Posterior vena cava (tissue), 2 donors: ENCODE measurements at places on chromosomes 11 and 22. TPM values are rescaled to one million over a fixed set of nuclear protein-coding genes. Genes with fewer than 3 reads are reported as not detected.

Gene CRYBB3
- not detected for total RNA-seq

Gene CRYBB1
- total RNA-seq, result 1.7 TPM

- no peak for DNase-seq
These were observed 110.2 kb downstream of the ST3GAL4 start for GRCh38 chr11:126465573-126466188.

GRCh38 chr11:102155676-102156075 lies 45.4 kb downstream of the YAP1 start:
- no peak for DNase-seq

DNA sequence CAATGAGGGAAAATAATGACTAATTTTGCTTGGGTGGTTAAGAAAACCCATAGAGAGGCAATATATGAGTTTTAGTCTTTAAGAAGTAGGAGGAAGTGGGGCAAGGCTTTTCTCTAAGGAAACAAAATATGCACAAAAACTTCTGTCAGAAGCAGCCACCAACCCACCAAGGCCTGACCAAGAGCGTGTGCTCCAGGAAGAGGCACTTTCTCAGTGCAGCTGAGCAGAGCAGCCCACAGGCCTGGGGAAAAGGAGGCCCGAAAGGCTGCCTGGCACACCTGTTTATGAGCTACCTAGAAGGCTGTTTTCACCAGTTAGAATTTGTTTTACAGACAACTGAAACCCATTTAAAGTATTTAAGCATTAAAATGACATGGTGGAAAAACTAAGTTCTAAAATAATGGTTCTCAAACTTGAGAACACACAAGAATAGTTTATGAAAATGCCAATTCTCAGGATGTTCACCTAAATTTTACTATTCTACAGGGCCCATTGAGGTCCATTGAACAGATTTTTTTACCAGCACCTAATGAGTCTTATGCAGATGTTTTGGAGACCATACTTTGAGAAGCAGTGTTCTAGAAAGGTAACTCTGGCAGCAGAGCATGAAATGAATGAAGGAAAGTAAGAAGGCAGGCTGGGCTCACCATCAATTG lies 160.5 kb upstream of the DDI1 start:
- no peak for DNase-seq

DNA sequence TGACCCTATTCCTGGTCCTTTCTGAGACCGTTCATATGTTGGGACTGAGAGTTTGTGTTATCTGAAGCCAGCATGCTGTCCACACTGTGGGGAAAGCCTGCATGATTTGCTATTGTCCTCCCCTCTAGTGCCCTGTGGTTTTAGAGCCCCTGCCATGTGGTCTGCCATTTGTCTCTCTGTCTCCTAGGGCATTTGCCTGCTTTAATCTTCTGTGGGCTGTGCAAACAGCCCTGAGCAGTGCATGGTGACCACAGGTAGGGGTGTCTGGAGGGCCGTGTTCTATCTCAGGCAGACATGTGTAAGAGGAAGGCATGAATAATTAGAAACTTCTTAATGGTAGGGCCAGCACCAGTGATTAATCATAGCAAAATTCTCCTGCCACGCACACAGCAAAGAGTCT lies 23.0 kb downstream of the AMPD3 start:
- no peak for DNase-seq
